ENCODE measurements at places on chromosomes 4 and X.

DNA sequence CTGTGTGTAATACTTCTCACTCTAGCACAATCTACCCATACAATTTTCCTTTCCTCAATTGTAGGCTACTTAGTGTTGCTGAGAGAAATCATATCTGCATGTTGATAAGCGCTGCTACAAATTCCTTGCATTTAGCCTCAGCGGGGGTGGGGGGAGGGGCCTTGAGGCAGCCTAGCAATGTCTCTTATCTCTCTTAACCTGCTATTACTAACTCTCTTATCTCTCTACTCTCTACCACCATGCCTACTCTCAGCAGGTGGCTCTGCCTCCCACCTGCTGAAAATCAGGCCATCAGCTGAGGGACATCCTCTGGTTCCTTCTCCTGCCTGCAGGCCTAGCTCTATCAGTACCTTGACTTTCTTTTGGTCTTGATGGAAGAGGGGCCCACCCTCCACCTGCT lies 98.9 kb downstream of the GPR82 start:
- peaks cover 13% of the 10 kb centered on the region for H3K4me1 ChIP-seq
- no peak overlapping the region for H3K27ac ChIP-seq
- H3K4me3 ChIP-seq = no peak overlapping the region
- H3K36me3 ChIP-seq = peaks cover 14% of the 10 kb centered on the region

- H3K27ac ChIP-seq = no peak overlapping the region
- no peaks in the 10 kb centered on the region for H3K36me3 ChIP-seq
- no peaks in the 10 kb centered on the region for H3K4me1 ChIP-seq
- peaks cover 18% of the 10 kb centered on the region for H3K27me3 ChIP-seq
- H3K4me3 ChIP-seq = no peak overlapping the region
- DNase-seq = no peak
Observed at GRCh38 chrX:110915111-110915510, 119.5 kb upstream of the CHRDL1 start.

DNA sequence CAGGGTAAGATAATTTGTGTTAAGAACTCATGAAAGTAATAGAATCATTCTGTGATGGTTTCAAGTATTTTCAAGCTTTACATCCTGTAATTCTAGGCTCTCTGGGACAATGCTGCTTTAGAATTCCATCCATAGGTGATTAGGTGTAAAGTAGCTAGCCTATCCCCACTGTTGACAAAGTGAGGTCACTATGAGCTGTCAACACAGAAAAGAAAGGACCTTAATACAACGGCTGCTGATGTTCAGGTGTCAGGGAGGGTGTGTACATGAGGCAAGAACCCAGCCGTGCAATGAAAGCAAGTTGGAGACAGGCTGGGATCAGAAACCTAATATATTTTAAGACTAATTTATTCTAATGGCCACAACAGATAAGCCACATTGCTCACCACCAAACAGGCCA lies 36.8 kb upstream of the SH3RF1 start:
- no peak overlapping the region for H3K4me3 ChIP-seq
- H3K27ac ChIP-seq = no peak overlapping the region
- no peaks in the 10 kb centered on the region for H3K36me3 ChIP-seq
- no peaks in the 10 kb centered on the region for H3K4me1 ChIP-seq

- H3K36me3 ChIP-seq = no peaks in the 10 kb centered on the region
- H3K27ac ChIP-seq = no peak overlapping the region
- no peak overlapping the region for H3K4me3 ChIP-seq
- DNase-seq = no peak
- peaks cover 11% of the 10 kb centered on the region for H3K4me1 ChIP-seq
Observed at GRCh38 chr4:168843635-168844034, 166.4 kb downstream of the CBR4 start.

DNA sequence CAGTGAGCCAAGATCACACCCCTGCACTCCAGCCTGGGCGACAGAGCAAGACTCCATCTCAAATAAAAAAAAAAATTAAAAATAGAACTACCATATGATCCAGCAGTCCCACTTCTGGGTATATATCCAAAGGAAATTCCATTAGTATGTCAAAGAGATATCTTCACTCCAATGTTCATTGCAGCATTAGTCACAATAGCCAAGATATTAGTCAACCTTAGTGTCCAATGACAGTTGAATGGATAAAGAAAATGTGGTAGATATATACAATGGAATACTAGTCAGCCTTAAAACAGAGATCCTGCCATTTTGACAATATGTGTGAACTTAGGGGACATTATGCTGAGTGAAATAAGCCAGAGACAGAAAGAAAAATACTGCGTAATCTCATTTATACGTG lies 49.4 kb downstream of the C4orf46 start:
- no peak overlapping the region for H3K27ac ChIP-seq
- H3K27me3 ChIP-seq = peaks cover 12% of the 10 kb centered on the region
- H3K36me3 ChIP-seq = no peaks in the 10 kb centered on the region
- H3K4me1 ChIP-seq = no peaks in the 10 kb centered on the region

- no peak for DNase-seq
- no peak overlapping the region for H3K27ac ChIP-seq
- no peaks in the 10 kb centered on the region for H3K4me1 ChIP-seq
- peaks cover 5% of the 10 kb centered on the region for H3K27me3 ChIP-seq
- no peaks in the 10 kb centered on the region for H3K36me3 ChIP-seq
Observed at GRCh38 chrX:35016051-35016450, 73.5 kb downstream of the FAM47B start.

Data from activated T-cell treated with anti-CD3 and anti-CD28 coated beads, Interleukin-2, amount 50 U/mL, for 24 hours (primary cell).